SW 1271 (cell line): ENCODE measurements at places on chromosomes 11 and 22.

GRCh38 chr11:63494975-63495374, 4.0 kb upstream of the PLAAT5 start:
- no peak for DNase-seq

DNA sequence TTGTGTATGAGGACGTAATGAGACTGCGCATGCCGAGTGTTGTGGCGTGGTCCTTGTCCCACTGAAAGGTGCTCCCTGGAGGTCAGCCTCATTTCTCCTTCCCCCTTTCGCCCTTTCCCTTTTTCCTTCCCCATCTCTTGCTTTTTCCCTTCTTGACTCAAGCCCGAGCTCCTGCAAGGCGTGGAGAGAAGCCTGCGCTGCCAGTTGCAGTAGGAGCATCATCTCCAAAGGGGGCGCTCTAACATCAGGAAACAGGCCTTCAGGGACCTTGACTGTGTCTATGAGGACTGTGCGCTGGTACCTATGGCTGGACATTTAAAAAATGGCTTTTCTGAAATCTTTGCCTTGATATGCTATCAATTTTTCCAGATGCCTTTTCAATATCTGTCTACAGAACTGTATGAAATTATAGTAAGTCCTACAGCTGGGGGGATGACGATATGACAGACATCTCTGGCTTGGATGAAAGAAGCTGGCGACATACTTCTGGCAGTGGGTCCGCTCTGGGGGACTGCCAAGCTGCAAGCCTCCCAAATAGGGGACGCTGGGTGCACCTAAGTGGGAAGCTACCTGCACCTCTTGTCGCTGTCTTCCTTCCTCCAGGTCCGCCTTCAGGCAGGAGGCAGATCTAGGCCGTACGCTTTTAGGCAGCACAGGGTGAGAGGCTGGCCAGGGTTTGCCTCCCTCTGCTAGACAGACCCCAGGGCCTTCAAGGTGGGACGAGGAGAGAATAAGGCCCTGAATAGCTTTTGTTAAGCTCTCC, 96.5 kb downstream of the NXPE2 start:
- DNase-seq = no peak

DNA sequence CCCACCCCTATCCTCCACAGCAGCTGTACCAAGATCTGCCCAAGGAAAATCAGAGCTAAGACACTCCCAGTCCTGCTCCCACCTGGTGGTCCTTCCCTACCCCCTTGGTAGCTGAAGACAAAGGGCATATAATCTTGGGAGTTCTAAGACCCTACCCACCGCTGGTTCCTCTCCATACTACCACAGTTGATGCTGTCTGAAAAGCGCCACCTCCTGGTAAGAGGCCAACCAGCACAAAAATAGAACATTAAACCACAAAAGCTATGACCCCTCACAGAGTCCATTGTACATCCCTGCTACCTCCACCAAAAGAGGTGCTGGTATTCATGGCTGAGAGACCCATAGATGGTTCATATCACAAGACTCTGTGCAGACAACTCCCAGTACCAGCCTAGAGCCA, 161.5 kb upstream of the ARHGAP42 start:
- DNase-seq = no peak

DNA sequence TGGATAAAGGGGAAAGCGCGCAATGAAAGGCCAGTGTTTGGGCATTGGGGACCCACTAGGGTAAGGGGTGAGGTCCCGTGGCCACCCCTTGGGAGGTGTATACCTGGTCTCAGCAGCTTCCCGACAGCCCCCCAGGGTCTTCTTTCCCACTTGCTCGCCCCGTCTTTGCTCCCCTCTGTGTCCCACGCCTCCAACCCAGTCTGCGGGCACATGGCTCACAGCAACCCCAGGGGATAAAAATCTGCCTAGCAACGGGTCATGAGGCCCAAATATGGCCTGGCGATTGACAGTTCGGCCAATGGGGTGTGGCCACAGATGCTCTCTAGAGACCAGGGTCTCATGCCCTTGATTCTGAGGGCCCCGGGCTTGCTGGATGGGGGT, 41.6 kb downstream of the AHNAK start:
- no peak for DNase-seq

GRCh38 chr11:2294926-2295290, 6.8 kb downstream of the C11orf21 start:
- DNase-seq = no peak

GRCh38 chr11:12045914-12046635, 37.6 kb upstream of the DKK3 start:
- DNase-seq = no peak

GRCh38 chr11:27612932-27613880, 87.0 kb downstream of the BDNF start:
- DNase-seq = no peak

- DNase-seq = no peak
Measured at GRCh38 chr22:41768430-41768829, 32.0 kb upstream of the CCDC134 start.

- DNase-seq = no peak
Measured at GRCh38 chr11:69368119-69368880, 74.3 kb downstream of the MYEOV start.

- no peak for DNase-seq
Measured at GRCh38 chr11:10381736-10382135, 73.3 kb upstream of the AMPD3 start.

GRCh38 chr11:64025205-64025604, 10.5 kb upstream of the FLRT1 start:
- DNase-seq = no peak

DNA sequence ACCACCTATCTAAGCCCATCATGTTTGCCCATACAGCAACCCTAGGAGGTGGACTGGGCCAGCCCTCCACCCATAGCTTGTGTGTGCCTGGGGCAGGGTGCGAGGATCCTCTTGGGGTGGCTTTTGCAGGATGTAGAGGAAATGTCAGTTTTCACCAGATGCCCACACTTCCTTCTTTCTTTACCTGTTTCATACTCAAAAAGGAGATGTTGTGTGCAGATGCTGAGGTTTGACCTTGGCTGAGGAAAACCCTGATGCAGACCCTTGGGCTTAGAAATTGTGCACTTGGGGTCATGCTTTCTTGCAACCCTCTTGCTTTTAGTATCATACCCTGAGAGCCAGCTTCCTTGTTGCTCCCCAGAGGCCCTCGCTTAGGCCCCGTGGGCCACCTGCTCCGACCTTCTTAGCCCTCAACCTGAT, 2.2 kb downstream of the HTR3A start:
- DNase-seq = no peak

GRCh38 chr11:47394050-47394321, 14.4 kb upstream of the SLC39A13 start:
- no peak for DNase-seq

GRCh38 chr11:91835051-91835560, 389.5 kb upstream of the FAT3 start:
- no peak for DNase-seq

DNA sequence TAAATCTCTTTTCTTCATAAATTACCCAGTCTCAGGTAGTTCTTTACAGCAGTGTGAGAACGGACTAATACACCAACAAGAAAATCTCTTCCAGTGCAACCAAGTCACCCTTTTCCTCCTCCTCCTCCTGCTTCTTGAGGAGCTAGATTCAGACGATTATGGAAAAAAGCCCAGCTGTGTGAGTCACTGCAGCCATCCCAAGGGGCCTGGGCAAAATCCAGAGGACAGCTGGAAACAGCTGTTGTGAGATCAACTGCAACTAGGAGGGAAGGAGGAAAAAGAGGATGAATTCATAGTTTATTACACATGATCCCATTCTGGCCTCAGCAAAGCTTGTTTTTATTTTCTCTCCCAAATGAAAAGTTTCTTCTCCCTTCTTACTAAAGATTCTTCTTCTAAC, 32.9 kb downstream of the RBFOX2 start:
- DNase-seq = no peak

DNA sequence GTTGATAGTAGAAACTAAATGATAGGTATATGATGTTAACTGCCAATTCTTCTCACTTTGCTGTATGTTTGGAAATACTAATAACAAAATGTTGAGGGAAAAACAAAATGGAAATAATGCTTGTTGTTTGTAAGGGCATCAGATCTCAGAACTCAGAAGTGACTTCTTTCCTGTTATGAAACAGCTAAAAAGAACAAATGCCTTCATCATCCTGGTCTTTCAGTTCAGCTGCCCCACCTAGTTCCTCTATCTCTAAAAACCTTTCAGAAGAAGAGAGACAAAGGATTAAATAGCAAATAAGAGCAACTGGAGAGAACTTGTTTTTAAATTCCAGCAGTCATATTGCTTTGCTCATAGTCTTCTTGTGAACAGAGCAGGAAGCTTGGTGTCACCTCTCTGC, 345.3 kb upstream of the NCAM1 start:
- DNase-seq = no peak

- no peak for DNase-seq
Measured at GRCh38 chr11:82989628-82990404, 81.9 kb downstream of the RAB30 start.

DNA sequence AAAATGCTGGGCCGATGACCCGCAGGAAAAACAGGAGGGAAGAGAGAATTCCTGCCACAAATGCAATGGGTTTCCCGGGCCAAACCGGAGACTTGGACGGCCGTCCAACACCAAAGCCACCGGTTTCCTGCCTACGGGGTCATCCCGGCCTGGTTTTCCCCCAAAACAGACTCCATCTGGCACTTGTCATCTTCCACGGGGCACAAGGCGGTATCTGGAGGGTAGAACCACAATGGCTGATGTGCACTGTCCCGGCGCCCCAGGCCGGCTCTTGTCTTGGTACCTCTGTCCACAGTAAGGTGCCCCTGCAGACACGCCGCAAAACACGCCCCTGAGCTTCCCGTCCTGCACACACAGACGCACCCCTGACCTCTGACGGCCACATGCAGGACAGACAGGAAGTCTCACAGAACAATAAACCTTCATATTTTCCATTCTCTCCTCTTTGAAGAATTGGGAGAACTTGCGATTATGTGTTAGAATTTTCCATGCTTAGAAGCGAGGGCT, 20.1 kb downstream of the CELSR1 start:
- no peak for DNase-seq

- no peak for DNase-seq
Measured at GRCh38 chr11:44376423-44376822, 66.5 kb upstream of the ALX4 start.

DNA sequence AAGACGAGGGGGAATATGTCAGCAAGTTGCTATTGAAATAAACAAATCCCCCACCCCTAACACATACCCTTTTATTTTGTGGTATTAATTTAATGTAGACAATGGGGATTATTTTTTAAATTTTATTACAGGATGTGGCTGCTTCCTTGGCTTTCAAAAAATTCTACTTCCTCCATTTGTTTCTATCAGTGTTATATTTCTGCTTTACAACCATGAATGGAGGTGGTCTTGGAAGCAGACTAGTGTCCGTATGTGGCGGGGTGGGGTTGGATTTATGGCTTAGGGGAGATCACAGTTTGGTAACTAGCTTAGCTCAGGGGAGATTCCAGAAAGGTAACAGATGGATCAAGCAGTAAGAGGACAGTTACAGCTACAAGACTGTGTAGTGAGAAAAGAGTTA, 39.3 kb upstream of the PICALM start:
- no peak for DNase-seq

- peak; percentile 33 for DNase-seq
Measured at GRCh38 chr11:75577207-75577606, 15.2 kb downstream of the SERPINH1 start.

DNA sequence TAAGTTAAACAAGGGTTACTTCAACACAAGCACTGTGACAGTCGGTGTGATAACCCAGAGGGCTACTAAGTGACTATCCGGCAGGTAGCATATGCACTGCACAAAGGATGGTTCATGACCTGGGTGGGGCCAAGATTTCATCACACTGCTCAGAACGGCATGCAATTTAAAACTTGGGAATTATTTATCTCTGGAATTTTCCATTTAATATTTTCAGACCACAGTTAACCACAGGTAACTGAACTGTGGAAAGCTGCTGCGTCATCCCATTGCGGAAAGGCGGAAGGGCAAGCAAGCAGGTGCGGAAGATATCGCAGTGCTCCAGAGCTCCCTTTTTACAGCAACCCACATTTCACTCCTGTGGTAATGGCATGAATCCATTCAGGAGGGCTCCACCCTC, 540.8 kb downstream of the INSC start:
- no peak for DNase-seq

DNA sequence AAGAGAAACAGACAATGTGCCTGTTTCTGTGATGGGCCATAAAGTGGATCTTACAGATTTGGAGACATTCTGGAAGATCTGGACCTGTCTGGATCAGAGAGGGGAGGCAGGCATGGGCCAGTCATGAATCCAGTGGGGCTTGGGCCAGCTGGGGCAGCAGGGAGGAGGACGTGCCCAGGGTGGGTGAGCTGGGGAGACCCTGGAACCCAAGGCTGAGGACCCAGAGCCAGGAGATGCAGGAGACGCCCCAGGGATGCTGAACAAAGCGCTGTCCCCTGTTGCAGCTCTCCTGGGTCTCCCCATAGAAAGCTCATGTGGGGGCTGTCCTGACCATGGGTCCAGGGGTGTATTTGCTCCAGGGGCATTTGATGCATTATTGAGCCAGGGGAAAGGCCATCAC, 1.5 kb upstream of the APOBEC3A start:
- DNase-seq = no peak

DNA sequence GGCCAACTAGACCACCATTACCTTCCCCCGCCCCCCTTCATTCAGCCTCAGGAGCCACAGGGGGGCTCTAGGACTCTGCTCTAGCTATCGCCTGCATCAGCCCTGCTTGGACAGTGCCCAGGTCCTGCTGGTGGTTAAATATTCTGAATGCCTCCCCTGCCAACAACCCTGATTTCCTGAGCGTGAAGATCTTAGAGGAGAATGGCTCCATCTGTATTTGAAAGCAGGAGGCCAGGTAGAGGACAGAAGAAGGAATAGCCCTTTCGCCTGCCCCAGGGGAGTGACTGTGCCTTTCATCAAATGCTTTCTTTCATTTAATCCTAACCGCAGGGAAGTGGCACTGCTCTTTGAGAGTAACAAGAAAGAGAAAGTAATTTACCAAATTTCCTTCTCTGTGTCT, 69.2 kb downstream of the ISX start:
- no peak for DNase-seq

- DNase-seq = no peak
Measured at GRCh38 chr11:126277780-126278179, 5.1 kb upstream of the TIRAP start.

DNA sequence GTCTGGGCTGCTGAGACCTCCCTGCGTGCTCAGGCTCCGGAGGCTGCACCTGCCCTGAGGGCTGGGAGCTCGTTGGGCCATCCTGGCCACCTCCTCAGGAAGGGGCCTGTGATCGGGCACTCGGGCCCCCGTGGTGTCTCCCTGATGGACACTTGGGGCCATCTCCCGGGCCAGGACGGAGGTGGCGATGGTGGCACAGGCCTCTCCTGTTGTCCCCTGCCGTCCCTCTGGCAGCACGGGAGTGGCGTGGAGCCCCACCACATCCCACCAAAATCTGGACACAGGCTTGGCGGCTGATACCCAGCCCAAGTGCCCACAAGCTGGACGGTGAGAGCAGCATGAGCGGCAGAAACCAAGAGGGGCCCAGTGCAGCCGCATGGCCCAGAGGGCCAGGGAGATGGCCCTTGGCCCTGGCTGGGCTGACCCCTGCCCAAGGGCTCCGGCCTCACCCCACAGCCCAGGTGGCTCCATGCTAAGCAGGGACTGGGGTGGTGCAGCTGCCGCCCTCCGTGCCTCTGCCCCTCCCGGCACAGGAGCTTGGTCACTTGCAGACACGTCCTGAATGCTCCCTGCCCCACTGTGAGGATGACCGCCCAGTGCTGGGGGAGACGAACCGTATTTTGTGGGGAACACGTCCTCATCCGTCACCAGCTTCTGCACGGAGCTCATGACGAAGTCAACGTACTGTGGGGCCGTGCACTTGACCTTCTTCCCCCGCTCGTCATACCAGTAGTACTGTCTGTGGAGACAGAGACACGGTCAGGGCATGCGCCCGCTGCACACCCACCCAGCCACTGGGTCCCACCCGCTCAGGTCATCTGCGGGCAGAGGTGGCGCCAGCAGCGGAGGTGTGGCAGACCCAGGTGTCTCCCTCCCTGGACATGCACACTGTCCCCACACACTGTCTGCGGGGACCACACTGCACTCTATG, 15.6 kb downstream of the MOB2 start:
- no peak for DNase-seq
